Lung (tissue), 17 donors: ENCODE measurements at places on chromosomes 6 and 20. TPM values are rescaled to one million over a fixed set of nuclear protein-coding genes. Genes with fewer than 3 reads are reported as not detected.

DNA sequence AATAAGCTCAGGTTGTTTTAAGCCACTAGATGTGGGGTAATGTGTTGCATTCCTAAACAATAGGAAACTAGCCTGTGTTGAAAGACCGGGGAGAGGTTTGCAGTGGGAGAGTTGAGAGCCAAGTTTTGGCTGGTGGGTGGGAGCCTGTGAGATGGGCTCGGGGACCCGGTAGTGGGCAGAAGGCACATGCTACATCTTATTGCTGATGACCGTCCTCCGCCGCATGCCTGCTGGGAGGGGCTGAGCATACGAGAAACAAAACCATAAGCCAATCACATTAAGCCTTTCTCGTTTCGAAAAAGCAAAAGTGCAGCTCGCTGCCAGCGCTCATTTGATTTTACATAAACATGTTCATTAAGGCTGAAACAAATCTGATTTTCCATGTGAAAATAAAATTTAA lies 57.4 kb upstream of the MPC1 start:
- no peak for DNase-seq

DNA sequence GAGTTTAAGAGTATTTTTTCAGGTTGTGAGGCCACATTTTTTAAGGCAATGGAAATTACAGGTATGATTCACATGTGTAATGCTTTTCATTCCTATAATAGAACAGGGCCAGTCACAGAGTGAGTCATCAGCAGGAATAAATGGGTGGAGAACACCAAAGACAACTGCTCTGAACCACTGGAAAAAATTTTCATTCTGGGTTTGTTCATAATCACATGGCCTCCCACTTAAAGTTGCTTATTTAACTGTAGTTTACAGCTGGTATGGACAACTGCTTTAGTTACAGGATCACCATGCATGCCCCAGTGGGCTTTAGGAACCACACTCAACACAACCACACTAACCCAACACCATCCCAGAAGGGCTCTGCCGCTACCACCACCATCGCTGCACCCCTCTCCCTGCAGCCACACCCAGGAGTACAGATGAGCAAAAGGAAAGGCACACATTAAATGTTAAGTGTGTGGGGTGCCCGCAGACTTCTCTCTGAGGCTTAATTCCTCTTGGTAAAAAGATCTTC lies 107.0 kb upstream of the DST start:
- no peak for DNase-seq

GRCh38 chr6:164436976-164437375 lies 872.4 kb downstream of the C6orf118 start:
- DNase-seq: no peak

DNA sequence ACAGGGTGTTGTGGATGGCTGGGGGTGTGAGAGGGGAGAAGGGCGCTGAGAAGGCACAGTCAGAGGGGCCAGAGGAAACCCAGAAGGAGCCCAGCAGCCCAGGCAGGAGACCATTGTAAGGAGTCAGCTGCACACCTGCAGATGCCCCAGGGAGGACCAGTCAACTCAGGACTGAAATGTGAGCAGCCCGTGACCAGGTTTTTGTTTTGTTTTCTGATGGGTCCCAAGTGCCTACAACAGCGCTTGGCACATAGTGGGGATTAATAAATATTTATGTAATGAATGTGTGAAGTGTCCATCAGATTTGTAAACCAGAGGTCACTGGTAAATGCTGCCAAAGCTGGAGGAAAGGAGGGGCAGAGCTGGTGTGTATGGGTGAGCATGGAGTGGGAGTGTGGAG lies 30.2 kb downstream of the TRAM2 start:
- no peak for DNase-seq

- DNase-seq: peak; percentile 41
Observed at GRCh38 chr6:121439926-121440325, 4.5 kb downstream of the GJA1 start.

GRCh38 chr6:20946022-20946421 lies 411.8 kb downstream of the CDKAL1 start:
- DNase-seq: peak; percentile 61

DNA sequence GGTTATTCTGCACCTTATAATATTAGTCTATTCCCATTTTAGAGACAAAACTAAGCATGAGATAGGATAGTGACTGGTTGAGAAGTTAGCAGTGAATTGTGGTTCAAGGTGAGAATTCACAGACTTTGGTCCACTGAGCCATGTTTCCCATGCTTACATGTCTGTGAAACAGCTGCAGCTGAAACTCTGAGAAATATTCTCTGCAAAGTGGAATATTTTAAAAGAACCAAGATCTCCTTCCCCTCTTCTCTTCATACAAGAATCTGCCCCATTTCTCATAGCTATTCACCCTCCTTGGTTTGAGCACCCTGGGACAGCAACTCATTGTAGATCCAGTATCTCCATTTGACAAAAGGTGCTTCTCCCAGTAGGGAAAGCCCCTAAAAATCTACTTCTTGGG lies 70.2 kb upstream of the TMEM170B start:
- DNase-seq: no peak

DTD1 gene
- 22.6 TPM for total RNA-seq

DNA sequence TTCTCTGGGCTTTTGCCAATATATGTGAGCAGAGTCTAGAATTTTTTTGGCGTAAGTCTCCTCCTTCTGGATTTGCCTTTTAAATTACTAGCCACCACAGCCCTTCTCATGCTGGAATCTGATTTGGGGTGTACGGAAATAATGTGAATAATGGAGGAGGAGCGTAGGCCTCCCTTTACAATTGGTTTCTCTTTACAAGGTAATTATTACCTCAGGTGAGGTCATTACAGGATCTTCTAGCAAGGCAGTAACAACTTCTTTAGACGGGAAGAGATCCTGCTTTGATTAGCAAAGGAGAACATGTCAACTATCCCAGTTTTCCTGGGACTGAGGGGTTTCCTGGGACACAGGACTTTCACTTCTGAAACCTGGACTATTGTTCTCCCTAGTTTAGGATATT lies 8.9 kb downstream of the RWDD2A start:
- DNase-seq: no peak

IRF4 gene
- 4.6 TPM for total RNA-seq
